ENCODE measurements at places on chromosomes 5 and 9. TPM values are rescaled to one million over a fixed set of nuclear protein-coding genes. Genes with fewer than 3 reads are reported as not detected.

DNA sequence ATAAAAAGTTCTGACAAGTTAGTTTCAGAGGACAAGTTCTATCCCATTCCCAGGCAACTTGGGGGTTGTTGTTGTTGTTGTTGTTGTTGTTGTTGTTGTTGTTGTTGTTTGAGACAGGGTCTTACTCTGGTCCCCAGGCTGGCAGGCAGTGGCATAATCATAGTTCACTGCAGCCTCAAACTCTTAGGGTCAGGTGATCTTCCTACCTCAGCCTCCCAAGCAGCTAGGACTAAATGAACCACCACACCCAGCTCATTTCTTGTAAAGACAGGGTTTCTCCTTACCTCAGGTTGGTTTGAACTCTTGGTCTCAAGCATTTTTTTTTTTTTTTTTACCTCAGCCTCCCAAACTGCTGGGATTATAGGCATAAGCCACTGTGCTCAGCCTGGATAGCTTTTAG is 15.3 kb downstream of the PPP1R2B start:
- DNase-seq: no peak

TRIP13 gene
- total RNA-seq: 18.2 TPM

GRCh38 chr9:13863112-13863511 is 450.8 kb downstream of the NFIB start:
- DNase-seq: no peak

DNA sequence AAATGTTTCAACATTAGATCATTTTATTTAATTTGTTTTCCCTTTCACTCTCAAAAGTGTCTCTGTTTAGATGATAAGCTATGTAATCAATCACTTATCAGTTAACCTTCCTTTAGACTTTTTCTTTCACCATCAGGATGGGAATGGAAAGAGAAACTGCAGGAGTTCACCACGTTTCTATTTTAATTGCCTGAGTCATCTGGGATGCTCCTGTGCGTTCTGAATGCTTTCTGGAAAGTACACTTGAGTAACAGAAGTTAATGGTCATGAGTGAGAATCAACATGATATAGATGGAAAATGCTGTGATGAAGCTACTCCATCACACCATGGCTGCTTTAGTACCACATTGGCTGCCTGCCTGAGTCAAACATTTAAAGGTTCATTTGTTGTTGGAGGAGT is 783.3 kb upstream of the CDH9 start:
- no peak for DNase-seq

- DNase-seq: no peak
Observed at GRCh38 chr9:131029574-131029952, 20.6 kb downstream of the LAMC3 start.

GRCh38 chr5:155070781-155071180 is 57.2 kb downstream of the KIF4B start:
- no peak for DNase-seq

DNA sequence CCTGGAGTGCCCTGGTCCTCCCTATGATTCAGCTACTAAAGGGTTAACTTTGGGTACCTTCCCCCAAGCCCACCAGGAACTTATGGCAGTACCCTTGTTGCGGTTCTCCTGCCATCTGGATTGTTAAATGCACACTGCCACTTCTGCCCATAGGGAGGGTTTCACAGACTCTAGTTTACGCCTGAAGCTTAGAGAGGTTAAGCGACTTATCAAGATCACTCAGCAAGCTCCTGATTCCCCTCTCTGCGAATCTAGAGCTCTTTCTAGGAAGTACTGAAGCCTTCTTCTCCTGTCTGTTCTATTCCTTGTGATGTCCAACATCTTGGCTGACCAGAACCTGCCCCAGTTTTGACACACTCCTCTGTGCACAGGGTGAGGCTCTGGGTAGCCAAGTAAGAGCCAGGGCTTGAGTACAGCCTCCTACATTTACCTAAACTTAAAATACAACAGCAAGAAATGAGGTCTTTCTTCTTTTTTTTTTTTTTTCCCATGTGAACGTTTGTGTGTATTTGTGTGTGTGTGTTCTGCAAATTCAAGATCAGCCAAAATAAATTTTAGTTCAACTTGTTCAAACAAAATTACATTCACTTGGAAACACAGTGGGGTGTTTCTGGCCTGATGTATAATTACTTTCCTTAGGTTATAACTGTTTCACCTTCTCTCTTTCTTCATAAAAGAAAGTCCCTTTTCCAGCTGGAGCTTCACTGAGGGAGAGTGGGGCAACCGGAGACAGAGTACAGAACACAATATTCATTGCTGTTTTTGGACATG is 28.7 kb upstream of the KLF4 start:
- DNase-seq: no peak
